ENCODE measurements at places on chromosomes 7 and 10. TPM values are rescaled to one million over a fixed set of nuclear protein-coding genes. Genes with fewer than 3 reads are reported as not detected.
A peak's percentile ranks its signal among the peaks of the same experiment; 100 is the strongest.

DNA sequence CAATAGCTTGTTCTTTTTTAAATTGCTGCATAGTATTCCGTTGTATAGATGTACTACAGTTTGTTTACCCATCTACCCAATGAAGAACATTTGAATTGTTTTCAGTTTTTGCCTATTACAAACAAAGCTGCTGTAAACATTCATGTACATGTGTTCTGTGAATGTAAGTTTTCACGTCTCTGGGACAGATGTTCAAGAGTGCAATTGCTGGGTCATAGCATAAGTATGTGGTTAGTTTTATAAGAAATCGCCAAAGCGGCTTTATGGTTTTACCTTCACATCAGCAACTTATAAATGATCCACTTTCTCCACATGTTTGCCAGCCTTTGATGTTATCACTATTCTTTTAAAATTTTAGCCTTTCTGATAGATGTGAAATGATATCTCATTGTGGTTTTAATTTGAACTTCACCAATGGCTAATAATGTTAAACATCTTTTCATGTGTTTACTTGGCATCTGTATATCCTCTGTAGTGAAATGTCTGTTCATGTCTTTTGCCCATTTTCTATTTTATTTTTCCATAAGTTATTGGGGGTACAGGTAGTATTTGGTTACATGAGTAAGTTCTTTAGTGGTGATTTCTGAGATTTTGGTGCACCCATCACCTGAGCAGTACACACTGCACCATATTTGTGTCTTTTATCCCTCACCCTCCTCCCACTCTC, 73.5 kb downstream of the TBXAS1 start:
- H3K4me3 ChIP-seq, result no peak overlapping the region
- H3K27ac ChIP-seq, result no peak overlapping the region
- H3K4me1 ChIP-seq, result no peaks in the 10 kb centered on the region
- no peaks in the 10 kb centered on the region for H3K36me3 ChIP-seq

- H3K4me1 ChIP-seq, result peaks cover 60% of the 10 kb centered on the region
- peak overlapping the region; percentile 3 for H3K27ac ChIP-seq
- H3K27me3 ChIP-seq, result no peaks in the 10 kb centered on the region
These were observed 39.7 kb downstream of the ARID5B start for GRCh38 chr10:61941202-61941681.

DNA sequence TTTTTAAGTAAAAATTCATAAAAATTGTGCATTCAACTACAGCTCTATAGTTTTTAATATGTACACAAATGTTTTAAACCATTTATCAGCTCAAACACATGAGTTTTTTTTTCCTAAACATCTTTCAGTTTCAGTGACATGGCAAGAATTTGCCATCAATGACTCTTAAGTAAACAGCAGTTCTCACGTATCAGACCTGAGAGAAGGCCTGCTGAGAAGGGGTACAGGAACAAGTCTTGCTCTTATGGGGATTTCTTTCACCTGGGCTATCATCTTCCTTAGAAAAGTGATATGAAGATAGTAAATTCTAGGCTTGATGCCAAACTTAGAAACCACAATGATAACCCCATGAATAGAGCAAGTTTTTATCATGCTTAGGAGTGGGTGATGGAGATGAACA, 467.8 kb downstream of the ARL4A start:
- H3K27ac ChIP-seq, result no peak overlapping the region
- H3K4me1 ChIP-seq, result no peaks in the 10 kb centered on the region
- no peaks in the 10 kb centered on the region for H3K27me3 ChIP-seq

DNA sequence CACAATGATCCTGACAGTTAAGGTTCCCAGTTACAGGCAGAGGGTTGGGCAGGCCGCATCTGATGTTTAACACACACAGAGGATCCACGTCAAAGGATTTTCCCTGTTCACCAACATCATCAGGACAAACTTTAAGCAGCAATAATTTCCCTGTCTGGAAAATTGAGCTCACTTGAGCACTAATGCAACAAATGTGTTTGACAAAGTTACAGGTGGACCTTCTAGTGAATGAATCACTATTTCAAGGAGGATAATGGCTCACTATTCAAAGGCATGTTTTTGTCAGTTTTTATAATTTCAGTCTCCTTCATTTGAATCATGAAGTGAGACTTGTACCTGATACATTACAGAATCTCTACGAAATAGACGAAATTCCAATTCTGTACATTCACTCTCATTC, 127.3 kb downstream of the DIP2C start:
- H3K36me3 ChIP-seq, result no peaks in the 10 kb centered on the region
- no peak overlapping the region for H3K27ac ChIP-seq
- no peaks in the 10 kb centered on the region for H3K4me1 ChIP-seq
- no peak overlapping the region for H3K4me3 ChIP-seq
- no peak for DNase-seq
- H3K27me3 ChIP-seq, result no peaks in the 10 kb centered on the region

DNA sequence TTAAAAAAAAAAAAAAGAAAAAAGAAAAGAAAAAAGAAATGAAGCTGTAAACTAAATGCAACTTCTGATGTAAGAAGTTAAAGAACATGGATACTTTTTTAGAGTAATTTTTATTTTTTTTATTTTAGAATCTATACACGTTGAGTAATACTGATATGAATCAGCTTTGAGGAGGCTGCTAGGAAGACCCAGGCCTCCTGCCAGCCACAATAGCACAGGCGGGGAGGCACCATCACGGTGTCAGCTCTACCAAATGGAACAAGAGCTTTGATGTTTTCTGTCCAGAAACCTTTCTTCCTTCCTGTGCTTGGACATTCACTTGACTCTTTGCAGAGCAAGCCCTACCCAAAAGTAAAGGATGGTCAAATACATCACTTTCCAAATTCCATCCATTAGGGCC, 45.3 kb upstream of the EGR2 start:
- no peak for DNase-seq
- no peak overlapping the region for H3K27ac ChIP-seq
- H3K4me1 ChIP-seq, result no peaks in the 10 kb centered on the region
- H3K4me3 ChIP-seq, result no peak overlapping the region
- H3K36me3 ChIP-seq, result no peaks in the 10 kb centered on the region

- peak; percentile 55 for DNase-seq
- H3K27ac ChIP-seq, result peak overlapping the region; percentile 76
- H3K4me3 ChIP-seq, result peak overlapping the region; percentile 97
- no peaks in the 10 kb centered on the region for H3K27me3 ChIP-seq
- H3K4me1 ChIP-seq, result peaks cover 38% of the 10 kb centered on the region
These were observed 644 bp downstream of the SORBS1 start for GRCh38 chr10:95560278-95561176.

GRCh38 chr10:61742812-61743211, 80.1 kb downstream of the CABCOCO1 start:
- H3K36me3 ChIP-seq, result no peaks in the 10 kb centered on the region
- no peaks in the 10 kb centered on the region for H3K27me3 ChIP-seq
- H3K4me3 ChIP-seq, result no peak overlapping the region
- H3K4me1 ChIP-seq, result no peaks in the 10 kb centered on the region
- no peak overlapping the region for H3K27ac ChIP-seq
- DNase-seq, result no peak

- no peaks in the 10 kb centered on the region for H3K36me3 ChIP-seq
- no peak overlapping the region for H3K27ac ChIP-seq
- H3K4me3 ChIP-seq, result no peak overlapping the region
- no peaks in the 10 kb centered on the region for H3K27me3 ChIP-seq
- H3K4me1 ChIP-seq, result no peaks in the 10 kb centered on the region
- DNase-seq, result no peak
These were observed 7.8 kb upstream of the PPP2R2D start for GRCh38 chr10:131892806-131893675.

The CUBN gene
- 9.4 TPM for total RNA-seq

The EPO gene
- total RNA-seq, result 1.3 TPM

The ASAH2 gene
- total RNA-seq, result 7.9 TPM

The C10orf53 gene
- not detected for total RNA-seq

The FGFBP3 gene
- 2.4 TPM for total RNA-seq

All from hepatocyte (in vitro differentiated cells).